Renal cortex interstitium (tissue), 15 donors: ENCODE measurements at places on chromosomes 3 and 15. TPM values are rescaled to one million over a fixed set of nuclear protein-coding genes. Genes with fewer than 3 reads are reported as not detected.

DNA sequence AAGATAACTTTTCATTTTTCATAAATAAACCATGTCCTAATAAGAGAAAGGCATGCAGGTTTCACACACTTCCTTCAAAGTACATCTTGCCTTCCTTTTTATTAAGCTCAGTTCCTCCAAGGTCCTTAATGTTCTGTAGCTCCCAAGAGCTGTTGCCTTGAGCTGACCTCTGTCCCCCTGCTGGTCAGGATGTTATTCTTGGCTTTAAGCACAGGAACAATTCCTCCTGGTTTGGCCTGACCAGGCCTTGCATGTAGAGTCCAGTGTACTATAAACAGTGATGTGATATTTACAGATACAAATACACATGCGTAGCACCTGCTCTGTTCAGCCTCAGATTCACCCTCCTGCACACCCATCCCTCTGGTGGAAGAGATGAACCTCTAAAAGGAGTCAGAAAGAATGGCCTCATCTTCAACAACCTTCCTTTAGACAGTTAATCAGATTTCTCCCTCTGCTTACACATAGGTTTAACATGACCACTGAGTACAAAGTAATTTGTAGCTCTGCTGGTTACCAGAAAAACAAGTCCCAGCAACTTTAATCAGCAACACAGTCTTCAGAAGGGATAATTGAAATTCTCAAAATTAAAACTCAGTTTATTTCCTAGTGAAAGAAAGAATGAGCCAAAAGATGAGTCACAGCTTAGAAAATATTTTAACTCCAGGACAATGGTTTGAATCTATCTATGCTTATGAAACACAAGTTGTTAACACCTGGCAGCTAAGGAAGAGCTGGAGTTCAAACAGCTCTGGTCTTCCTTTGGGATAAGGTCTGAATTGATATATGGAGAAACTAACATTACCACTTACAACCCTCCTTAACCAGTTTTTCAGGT lies 46.5 kb downstream of the PTPN9 start:
- DNase-seq = peak; percentile 42

DNA sequence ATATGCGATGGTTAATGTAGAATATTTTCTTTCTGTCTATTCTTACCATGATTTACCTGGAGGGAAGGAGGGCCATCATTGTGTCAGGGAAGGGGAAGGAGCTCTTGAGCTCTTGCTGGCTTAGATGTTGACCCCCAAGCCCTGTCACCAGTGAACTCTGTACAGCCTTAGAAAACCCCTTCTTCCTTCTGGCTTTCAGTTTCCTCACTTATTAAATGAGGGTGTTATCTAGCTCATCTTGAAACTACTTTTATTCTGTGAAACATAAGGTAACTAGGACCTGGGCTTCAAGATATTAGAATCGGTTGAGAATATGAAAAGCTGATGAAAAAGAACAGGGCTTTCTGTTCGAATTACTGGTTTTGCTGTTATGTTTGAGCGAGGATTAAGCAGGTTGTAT lies 25.1 kb upstream of the UTS2B start:
- DNase-seq = no peak

Gene GOLGA8S
- 2.1 TPM for polyA plus RNA-seq

Gene CPNE9
- polyA plus RNA-seq = 0.29 TPM

- DNase-seq = no peak
These were observed 2.4 kb upstream of the LARP6 start for GRCh38 chr15:70856177-70856883.

GRCh38 chr3:49339941-49340800 lies at the start of gene USP4:
Gene USP4, minus strand, starts transcription at chr3:49340053. Its CDS starts 29 bp downstream, at chr3:49340024.
- peak; percentile 88 for DNase-seq

DNA sequence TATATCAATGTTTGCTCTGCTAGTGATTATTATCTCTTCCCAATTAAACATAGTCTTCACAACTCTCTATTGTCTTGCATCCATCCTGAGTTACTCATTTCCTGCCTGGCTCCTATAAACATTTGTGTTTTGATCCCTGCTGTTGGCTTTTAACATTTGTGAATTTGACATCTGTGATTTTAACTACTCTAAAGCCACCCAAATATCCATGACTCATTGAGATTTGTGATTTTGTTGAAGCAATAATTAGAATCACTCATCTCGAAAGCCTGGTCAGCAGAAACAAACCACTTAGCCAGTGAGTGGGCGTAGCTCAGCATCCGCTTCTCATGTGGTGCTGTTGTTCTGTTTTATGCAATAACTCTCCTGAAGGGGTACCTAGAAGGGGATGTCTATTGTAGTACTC lies 174.3 kb upstream of the ZBTB20 start:
- DNase-seq = no peak

- DNase-seq = no peak
These were observed 27.1 kb upstream of the CSPG4 start for GRCh38 chr15:75739791-75740190.

GRCh38 chr15:63818191-63818590 lies 15.6 kb downstream of the HERC1 start:
- DNase-seq = no peak

Gene POU1F1
- polyA plus RNA-seq = not detected

- no peak for DNase-seq
These were observed 25.2 kb upstream of the DOCK3 start for GRCh38 chr3:50649451-50649931.

Gene EHHADH
- 30.9 TPM for polyA plus RNA-seq

GRCh38 chr3:86993704-86994103 lies 2.8 kb upstream of the VGLL3 start:
- no peak for DNase-seq

DNA sequence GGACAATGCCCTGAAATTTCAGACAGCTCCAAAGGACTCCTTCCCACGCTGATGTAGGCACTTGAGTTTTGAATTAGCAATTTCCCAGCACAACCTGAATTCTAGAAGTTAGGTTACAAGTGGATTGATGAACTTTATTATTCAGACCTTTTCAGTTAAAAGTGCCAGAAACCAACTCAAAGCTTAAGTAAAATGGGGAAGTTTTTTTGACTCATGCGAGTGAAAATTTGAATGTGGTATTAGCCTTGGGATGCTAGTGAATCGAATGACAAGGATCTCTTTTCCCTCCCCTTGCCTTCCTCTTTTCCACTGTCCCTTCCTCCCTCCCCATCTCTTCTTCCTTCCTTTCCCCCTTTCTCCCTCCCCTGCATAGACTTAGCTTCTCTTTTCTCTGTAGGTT lies 295.1 kb upstream of the PROK2 start:
- DNase-seq = no peak

DNA sequence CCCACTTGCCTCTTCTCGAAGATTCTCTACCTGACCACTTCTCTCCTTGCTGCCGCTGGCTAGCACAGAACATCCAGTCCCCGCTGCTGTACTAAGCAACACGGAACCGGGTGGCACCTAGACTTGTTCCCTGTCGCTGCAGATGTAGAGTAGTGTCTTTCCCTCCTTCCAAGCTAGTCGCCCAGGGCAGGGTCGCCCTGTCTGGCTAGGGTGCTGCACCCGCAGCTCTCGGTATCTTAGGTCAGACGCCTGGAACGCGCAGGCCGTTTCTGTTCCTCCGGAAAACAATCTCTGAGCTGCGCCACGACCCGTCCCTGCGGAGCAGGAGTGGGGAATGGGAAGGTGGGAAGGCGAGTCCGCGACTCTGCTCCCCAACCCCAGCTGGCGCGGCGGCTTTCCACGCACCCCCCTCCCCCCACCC lies 758 bp upstream of the SNX33 start:
- no peak for DNase-seq

Gene DNASE1L3
- 4.4 TPM for polyA plus RNA-seq

DNA sequence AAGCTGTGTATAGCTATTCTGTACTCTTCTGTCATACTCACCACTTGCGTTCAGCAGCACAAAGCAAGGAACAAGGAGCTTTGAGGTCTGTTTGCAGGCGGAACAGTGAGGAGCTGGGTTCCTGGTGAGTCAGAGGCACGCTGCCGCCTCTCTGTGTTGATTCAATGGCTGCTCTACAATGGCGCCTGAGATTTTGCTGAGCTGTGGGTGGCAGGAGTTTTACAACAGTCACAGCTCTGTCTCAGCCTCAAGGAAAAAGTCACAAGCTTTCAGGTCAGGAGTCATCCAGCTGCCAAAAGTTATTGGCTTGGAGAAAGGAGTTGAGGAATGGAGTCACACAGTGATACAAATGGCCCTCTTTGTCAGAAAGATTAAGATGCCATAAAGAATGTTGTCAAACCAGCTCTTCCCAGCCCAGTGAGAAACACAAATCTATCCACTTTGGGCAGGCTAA lies 98.1 kb downstream of the SSR3 start:
- DNase-seq = no peak

DNA sequence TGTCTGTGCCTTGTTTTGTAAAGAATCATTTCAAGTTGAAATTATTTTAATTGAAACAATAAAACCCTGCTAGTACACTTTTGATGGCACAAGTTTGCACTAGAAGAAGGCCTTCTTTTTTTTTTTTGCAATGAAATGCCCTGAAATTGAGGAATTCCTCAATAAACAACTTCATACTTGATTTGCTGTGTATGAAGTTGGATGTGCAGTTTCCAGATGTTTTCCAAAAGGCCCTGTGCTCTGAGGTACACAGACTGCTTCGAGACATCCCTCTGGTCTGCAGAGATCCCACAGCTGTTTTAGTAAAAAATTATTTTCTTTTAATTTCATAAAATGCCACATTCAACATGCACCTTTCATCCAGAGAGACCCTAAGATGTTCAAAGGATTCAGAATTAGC lies 48.9 kb downstream of the HES1 start:
- no peak for DNase-seq

Gene HTR3E
- not detected for polyA plus RNA-seq

Gene EPHB1
- polyA plus RNA-seq = 5.5 TPM

GRCh38 chr3:86929046-86929445 lies 61.9 kb downstream of the VGLL3 start:
- DNase-seq = no peak

DNA sequence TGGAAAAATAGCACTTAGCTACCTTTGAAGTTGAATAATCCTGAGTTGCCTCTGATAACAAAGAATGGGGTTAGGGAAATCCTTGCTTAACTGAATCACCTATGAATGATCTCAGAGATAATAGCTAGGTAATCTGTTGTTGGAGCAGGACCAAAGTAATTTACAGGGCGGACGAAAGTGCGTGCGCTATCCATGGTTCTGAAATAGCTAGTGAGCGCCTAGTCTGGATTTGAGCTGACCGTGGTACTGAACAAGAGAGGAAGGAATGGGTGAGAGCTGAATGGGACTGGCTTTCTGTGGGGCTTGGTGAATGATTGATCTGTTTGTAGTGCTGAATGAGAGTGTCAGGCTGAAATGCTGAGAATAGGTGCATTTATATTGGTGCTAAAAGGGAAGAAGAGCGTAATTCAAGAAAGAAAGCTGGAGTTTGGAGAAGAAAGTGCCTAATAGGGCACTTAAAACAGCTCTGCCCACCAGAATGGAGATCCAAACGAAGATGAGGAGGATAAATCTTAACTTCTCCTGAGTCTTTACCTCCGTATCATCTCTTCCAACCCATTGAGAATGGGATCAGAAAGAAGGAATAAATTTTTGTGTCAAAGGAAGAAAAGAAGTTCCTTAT lies 10.1 kb downstream of the SCN10A start:
- DNase-seq = peak; percentile 79

Gene CNTN3
- 6.6 TPM for polyA plus RNA-seq

GRCh38 chr15:39502082-39502447 lies 78.8 kb upstream of the THBS1 start:
- no peak for DNase-seq

- DNase-seq = no peak
These were observed 11.2 kb downstream of the CBLB start for GRCh38 chr3:105857601-105858000.

- DNase-seq = no peak
These were observed 48.6 kb downstream of the MCCC1 start for GRCh38 chr3:183050706-183051105.

GRCh38 chr3:196684548-196685407 lies 27.3 kb downstream of the CEP19 start:
- DNase-seq = peak; percentile 62

DNA sequence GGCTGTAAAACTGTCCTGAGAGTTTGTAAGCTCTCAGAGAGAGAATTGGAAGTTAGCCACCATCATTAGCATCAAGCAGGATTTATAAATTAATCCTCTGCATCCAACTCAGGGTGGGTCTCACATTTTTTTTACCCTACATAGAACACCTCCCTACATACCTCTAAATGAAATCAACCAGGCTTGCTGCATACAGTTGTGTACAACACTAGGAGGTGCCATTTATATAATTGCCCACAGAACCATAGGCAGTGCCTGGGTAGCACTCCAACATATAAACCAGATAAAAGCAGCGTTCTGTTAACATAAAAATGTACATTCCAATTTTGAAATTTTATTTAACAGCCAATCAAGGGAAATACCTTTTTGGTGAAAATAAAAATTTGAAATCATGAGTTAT lies 48.2 kb upstream of the SELENOK start:
- no peak for DNase-seq

- no peak for DNase-seq
These were observed 12.8 kb upstream of the SH3BP5 start for GRCh38 chr3:15345066-15345607.

Gene SCG3
- polyA plus RNA-seq = not detected

Gene GPR176
- polyA plus RNA-seq = 15.0 TPM

Gene CLDN16
- polyA plus RNA-seq = 31.9 TPM

GRCh38 chr3:28449398-28449797 lies 100.8 kb upstream of the AZI2 start:
- no peak for DNase-seq

- DNase-seq = no peak
These were observed 27.4 kb downstream of the MIX23 start for GRCh38 chr3:122355612-122356011.

- no peak for DNase-seq
These were observed 39.9 kb downstream of the NKIRAS1 start for GRCh38 chr3:23876923-23877322.

- DNase-seq = no peak
These were observed 303.0 kb downstream of the PLOD2 start for GRCh38 chr3:145857956-145858355.

GRCh38 chr3:120172070-120172469 lies 77.8 kb upstream of the GSK3B start:
- no peak for DNase-seq

DNA sequence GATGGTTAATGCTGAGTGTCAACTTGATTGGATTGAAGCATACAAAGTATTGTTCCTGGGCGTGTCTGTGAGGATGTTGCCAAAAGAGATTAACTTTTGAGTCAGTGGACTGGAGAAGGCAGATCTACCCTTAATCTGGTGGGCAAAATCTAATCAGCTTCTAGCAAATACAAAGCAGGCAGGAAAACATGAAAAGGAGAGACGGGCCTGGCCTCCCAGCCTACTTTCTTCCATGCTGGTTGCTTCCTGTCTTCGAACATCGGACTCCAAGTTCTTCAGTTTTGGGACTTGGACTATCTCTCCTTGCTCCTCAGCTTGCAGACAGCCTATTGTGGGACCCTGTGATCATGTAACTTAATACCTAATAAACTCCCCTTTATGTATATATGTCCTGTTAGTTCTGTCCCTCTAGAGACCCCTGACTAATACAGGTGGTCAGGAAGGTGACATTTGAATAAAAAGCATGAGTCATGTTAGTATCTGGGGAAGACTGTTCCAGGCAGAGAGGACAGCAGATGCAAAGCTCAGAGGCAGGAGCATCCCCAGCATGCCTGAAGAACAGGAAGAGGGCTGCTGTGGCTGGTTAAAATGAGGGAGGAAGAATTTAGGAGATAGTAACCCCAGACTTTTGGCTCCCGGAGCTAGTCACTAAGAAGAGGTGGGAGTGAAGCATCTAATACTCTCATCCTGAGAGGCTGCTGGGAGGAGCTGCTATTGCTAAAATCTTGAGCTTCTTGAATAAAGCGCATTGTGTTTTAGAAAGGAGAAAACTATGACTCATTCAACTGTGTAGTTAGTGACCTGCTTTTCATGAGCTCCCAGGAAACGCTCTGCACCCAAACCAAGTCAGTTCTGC lies 207.4 kb upstream of the HES1 start:
- DNase-seq = no peak

Gene IL5RA
- polyA plus RNA-seq = 0.32 TPM

Gene RAB6B
- polyA plus RNA-seq = 18.3 TPM

Gene GHRL
- 2.8 TPM for polyA plus RNA-seq

Gene SH3BP5
- polyA plus RNA-seq = 60.5 TPM
